ENCODE measurements at places on chromosomes 11 and 22.

- no peak for DNase-seq
These were observed 130.5 kb upstream of the C11orf58 start for GRCh38 chr11:16607675-16608644.

DNA sequence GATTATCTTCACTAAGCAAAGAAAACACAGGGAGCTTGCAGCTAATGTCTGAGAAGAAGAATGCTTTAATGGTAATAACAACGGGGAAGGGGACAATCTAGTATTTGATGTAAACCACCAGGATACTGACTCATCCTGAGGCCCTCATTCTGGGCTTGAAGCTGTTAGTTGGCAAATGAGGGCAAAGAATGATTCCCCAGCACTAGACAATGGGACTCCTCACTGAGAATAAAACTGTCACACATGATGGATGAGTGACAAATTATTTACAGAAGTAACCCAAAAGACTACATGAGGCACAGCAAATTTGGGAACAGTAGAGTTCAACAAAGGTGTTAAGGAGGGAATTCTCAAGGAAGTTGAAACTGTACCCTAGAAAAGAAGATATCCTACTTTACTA, 76.3 kb downstream of the FAM168A start:
- DNase-seq, result peak; percentile 21

DNA sequence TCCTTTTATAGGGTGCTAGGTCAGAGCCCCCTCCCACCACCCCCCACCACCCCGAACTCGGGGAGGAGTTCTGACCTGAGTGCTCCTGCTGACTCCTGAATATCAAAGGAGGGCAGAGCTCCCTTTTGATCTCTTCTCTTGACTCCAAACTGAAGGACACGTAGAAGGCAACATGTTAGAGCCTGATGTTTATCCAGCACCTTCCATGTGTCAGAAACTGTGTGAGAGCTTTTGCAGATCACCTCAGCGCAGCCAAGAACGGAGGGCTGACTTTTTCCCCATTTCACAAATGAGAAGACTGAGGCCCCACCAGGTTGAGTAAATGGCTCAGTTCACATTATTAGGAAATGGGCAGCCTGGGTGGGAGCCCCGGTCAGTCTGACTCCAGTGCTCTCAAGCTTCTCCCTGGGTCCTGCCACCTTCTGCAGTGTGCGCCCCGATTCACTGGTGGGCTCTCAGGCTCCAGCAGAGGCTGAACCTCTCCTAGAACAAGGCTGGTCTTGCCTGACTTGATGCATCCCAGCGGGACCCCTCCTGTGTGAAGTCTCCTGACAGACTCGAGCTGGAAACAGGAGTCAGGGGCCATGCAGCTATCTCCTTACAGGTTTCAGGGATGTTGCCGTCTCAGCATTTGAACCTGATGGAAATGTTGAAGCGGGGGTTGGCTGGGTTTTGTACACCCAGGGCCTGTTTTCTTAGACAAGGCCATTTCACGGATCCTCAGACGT, 98.5 kb downstream of the TSPAN18 start:
- no peak for DNase-seq

GRCh38 chr11:6333095-6333494, 12.8 kb upstream of the CAVIN3 start:
- DNase-seq, result no peak

DNA sequence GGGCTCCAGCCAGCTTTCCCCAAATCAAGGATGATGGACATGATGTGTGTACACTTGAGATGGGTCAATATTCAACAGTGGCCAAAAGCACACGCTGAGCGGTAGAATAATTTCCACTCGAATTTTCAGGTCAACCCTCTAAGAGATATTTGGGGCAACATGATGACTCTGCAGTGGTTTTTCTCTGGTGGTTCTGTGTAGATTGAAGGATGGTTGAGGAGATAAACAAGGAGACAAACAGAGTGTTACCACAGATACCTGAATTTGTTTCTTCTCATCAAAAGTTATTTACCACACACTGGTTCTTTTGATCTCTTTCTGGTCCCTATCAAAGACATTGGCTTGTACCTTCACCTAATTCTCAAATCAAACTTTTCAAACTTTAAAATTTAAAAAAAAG, 242.0 kb downstream of the ETS1 start:
- DNase-seq, result no peak

GRCh38 chr11:119145551-119145950, 3.3 kb upstream of the ABCG4 start:
- DNase-seq, result no peak

GRCh38 chr22:24153353-24153752, 27.9 kb upstream of the SUSD2 start:
- DNase-seq, result no peak

DNA sequence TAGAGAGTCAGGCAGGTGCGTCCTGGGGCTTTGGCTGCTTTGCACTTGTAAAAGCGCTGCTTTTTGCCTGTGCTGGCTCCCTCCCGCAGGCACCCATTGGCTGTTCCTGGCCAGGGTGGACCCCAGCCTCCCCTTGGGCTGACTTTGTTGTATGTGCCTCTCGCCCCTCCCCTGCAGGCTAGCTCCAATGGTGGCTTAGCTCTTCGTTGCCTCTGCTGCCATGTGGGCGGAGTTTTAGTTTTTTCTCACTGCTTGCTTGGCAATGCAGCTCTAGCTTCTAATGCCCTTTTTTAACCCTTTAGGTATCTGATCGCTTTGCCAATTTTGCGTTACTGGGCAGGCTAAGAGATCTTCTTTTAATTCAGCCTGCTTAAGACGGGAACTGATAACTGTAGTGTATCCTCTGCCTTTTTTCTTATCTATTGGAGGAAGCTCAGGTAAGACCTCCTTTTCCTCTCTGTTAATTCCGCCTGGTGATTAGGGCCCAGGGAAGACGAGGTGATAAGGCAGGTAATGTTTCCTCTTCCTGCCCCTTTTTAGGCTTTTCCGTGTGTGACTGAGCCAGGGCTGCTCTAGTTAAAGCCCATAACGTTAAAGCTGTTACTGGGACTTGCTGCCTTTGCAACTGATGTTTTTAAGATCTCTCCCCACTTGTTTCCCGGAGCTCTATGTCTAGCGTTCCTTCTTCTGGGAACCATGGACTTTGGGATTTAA, 11.7 kb upstream of the GLYATL1 start:
- DNase-seq, result no peak
